ENCODE measurements at places on chromosomes 3 and 15.
A peak's percentile ranks its signal among the peaks of the same experiment; 100 is the strongest.

- no peak for DNase-seq
Measured at GRCh38 chr3:183558495-183558894, 3.0 kb upstream of the KLHL6 start.

- DNase-seq, result no peak
Measured at GRCh38 chr3:42300013-42300412, 34.0 kb upstream of the CCK start.

DNA sequence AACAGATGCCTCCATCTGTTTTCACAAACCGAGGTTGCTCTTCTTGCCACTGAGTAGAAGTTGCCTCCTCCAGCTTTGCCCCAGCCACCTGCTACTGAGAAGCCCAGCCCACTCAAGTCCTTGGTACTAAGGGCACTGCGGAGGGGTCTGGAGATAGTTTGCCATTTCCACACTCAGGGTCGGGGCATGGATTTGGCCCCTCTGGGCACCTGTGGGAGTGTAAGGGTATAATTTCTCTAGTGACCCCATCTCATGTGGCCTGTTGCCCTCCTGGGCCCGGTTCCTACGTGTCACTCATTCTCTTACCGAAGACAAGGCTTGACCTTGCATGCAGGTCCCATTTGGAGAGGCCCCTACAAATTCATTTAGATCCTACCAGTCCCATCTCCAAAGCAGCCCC lies 79.0 kb downstream of the THSD4 start:
- no peak for DNase-seq

- DNase-seq, result no peak
Measured at GRCh38 chr3:186609247-186609868, 3.5 kb upstream of the AHSG start.

GRCh38 chr3:155714295-155714718 lies 30.6 kb downstream of the PLCH1 start:
- peak; percentile 55 for DNase-seq

- DNase-seq, result no peak
Measured at GRCh38 chr15:32641517-32642059, at the start of gene SCG5. Gene SCG5, plus strand, starts transcription at chr15:32641710. Its CDS starts 1,883 bp downstream, at chr15:32643593.
